ENCODE measurements at places on chromosomes 7 and 10.

- peak; percentile 73 for DNase-seq
Observed at GRCh38 chr7:7761974-7762779, 43.8 kb upstream of the RPA3 start.

GRCh38 chr10:1210667-1211066 is 154.5 kb downstream of the WDR37 start:
- no peak for DNase-seq

- no peak for DNase-seq
Observed at GRCh38 chr7:151057506-151057988, at the start of gene CDK5. TSS of gene CDK5 (minus strand) at chr7:151057897. CDS start at chr7:151057848, 49 bp downstream.

- no peak for DNase-seq
Observed at GRCh38 chr10:102465466-102465865, 14.1 kb upstream of the C10orf95 start.

GRCh38 chr7:48426966-48427555 is 255.8 kb downstream of the ABCA13 start:
- DNase-seq: no peak

DNA sequence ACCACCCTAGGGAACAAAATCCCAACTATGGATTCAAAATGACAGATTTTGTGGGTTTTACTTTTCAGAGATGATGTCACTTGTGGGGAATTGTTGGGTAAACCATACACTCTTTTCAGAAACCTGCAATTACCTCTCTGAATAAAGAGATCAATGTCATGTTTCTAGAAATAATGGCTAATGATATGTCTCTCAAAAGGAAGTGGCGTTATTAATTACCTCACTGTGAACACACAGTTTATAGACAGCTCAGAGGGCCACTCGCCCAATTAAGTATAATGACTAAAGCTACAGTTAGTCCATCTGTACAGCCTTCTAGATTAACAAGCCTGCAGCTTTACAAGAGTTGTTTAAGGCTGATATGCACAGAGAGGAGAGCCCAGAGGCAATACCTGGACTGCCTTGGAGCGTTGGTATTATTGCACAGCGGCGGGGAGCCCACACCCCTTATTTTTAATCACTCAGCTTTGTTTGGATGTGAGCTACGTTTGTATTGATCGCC is 79.5 kb downstream of the RAB11FIP2 start:
- no peak for DNase-seq

DNA sequence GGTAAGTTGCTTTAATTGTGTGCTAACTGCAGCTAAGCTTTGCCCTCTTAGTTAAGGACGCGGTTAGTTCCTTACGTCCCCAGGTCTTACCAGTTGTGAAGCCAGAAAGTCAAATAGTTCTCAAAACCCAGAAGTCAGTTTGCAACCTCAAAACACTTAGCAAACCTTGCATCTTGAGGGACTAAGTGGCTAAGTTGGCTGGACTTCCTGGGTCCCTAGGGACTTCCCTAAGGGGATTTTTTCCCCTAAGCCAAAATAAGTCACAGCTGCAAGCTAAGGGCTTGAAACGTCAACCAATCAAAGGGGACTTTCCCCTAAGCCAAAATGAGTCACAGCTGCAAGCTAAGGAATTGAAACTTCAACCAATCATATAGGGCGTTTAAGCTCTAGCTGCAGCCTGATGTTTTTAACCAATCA is 36.2 kb upstream of the HECW1 start:
- DNase-seq: no peak

DNA sequence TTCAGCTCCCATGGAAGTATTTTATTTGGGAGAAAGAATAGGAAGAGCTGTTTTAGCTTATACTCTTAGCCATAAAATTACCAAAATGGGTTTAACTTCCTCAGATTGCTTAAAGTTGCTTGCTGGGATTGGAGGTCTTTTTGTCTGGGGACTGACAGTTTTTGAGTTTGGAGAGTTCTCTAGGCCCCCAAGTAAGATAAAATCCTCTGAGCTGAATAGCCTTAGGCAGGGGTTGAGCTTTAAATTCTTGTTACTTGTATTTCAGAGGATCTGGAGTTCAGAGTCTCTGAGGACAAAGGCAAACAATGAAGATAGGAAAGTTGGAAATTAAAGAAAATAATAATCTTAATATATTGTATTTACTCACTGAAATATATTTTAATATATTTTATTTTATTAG is 294.4 kb upstream of the DKK1 start:
- DNase-seq: no peak

DNA sequence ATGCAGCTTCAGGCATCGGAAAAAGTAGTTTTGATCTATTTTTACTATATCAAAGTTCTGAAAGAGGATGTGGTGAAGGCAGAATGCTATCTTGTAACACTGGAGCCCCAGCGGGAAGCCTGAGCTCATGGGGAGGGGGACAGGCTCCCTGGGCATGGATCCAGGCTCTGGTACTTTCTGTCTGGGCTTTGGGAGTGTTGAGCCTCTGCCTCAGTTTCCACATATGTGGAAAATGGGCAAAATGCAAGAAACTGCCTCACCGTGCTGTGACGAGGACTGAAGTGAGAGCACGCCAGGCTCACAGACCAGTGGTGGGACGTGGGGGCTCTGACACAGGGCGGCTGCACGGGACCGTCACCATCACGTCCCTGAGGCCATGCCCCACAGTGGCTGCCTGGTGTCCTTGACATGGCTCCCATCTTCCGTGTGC is 182.9 kb upstream of the SHH start:
- DNase-seq: no peak

- no peak for DNase-seq
Observed at GRCh38 chr10:16195178-16195769, 241.5 kb upstream of the PTER start.

DNA sequence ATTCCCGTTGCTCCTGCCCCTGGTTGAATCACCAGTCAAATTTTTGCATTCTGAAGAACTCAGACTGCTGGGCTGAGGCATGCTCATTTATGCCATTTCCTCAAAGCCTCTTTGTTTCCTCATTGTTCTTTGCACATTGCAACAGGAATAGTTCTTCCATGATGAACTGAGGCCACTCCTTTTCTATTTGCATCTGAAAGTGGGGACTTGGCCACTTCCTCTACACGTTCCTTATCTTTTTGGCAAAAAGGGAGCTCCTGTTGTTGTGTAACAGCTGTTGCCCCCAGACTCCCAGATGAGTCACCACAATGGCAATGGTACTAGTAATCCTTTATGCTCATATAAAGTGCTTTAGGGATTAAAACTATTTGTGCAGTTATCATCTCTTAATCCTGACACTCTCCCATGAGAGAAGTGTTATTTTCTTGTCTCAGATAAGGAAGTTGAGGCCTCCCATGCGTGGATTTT is 20.1 kb upstream of the ITPRID1 start:
- no peak for DNase-seq

DNA sequence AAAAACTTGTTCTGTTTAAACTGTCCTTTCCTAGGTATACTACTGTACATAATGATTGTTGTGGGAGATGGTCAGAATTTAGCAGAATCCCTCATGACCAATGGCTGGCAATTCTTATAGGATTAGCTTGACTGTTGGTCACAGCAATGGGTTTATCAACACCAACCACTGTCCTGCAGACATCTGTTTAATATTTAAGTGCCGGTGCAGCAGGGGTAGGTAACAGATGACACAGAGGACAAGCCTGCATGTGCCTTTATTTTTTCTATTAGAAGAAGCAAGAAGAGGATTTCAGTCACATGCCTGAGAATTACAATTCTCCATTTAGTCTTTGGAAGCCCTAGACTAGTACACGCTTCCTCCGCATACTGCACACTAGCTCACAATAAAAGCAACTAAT is 48.4 kb downstream of the CCDC6 start:
- no peak for DNase-seq

- DNase-seq: no peak
Observed at GRCh38 chr7:4245866-4246470, 436.1 kb upstream of the FOXK1 start.

DNA sequence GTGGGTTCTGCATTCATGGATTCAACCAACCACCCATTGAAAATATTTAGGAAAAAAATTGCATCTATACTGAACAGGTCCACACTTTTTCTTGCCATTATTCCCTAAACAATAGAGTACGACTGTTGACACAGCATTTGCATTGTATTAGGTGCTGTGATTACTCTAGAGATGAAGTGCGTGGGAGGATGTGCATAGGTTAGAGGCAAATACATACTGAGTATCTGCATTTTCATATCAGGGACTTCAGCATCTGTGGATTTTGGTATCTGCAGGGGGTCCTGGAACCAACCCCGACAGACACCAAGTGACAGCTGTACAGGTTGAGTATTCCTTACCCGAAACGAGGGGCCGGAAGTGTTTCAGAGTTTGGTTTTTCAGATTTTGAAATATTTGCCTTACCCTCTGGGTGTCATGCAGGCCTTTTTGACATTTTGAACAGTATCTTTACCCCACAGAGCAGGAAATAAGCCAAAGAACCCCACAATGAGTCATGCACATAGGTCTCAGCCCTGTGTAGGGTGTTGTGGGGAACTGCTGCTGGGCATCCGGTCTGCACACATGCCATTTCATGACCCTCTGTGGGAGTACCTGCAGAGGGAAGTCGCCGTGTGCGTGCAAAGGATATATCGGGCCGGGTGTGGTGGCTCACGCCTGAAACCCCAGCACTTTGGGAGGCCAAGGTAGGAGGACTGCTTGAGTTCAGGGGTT is 14.5 kb downstream of the NUDT5 start:
- DNase-seq: no peak

GRCh38 chr7:106092204-106092603 is 19.9 kb downstream of the SYPL1 start:
- DNase-seq: no peak

DNA sequence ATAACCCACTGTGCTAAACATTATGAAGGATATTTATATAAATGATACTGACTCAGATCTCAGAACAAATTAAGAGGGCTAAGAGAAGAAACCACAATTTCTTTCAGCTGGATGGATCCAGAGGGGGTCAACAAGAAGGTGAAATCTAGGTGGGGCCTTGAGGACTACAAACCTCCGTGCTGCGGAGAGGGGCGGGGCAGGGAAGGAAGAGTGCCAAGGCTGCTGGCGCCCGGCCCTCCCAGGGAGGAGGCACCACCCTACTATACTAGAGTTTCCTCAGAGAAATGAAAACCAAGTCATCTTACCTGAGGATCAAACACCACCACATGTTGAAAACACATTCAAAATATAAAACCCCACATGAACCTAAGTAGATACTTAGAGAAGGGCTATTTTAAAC is 29.3 kb upstream of the CRYGN start:
- peak; percentile 20 for DNase-seq

GRCh38 chr10:90193240-90193985 is 492.0 kb downstream of the KIF20B start:
- no peak for DNase-seq

Data from hematopoietic multipotent progenitor cell treated with erythropoietin and hydrocortisone succinate and interleukin-3 and kit ligand, for 17 days (in vitro differentiated cells).